T-helper 17 cell (primary cell): ENCODE measurements at places on chromosomes 12 and 14.

DNA sequence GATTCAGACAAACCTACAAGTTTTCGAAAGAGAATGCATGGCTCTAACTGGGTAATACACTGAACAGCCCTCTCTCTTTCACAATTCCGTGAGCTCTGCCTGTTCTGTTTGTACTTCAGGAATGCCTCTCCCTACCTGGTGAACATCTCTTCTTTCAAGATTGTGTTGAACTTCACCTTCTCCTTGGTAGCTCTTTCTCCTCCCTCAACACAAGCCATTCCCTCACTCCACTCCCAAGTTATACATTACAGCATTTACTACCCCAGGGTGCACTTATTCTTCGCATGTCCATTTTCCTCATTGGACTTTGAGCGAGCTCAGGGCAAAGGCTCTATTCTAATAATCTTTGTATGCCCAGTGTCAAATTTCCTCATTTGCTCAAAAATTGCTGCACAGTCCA lies 28.3 kb downstream of the NRDE2 start:
- DNase-seq: no peak

DNA sequence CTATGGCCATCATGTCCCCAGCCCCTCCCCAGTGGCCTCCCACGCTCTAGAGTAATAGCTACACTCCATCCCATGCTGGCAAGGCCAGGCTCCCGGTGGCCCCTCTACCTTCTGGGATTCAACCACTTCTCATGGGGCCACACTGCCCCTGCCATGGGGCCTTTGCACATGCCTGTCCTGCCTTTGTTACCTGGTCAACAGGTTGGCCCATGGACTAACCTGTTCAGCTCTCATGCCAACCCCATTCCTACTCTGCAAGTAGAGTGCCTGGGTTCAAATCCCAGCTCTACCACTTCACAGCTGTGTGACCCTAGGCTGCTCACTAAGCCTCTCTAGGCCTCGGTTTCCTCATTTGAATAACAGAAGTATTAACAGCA lies 98.5 kb downstream of the RFLNA start:
- DNase-seq: no peak

DNA sequence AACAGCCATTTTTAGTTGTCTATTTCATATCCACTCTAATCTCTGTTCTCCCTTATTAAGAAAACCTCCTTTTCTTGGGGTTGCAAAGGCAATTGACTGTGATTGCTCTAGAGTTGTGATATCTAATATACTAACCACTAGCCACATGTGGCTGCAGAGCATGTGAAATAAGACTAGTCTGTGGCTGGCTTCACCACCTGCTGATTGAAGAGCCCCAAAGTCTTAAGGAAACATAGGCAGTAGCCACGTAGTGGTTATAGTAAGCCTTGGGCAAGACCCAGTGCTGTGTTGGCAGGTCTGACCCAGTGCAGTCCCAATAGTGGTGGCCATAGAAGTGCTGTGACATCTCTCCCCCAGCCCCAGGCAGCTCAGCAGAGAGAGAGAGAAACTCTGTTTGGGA lies 28.4 kb upstream of the ATP2B1 start:
- DNase-seq: no peak

- DNase-seq: no peak
Observed at GRCh38 chr12:68352067-68352466, 19.9 kb upstream of the MDM1 start.

GRCh38 chr12:115452751-115453281 lies 768.8 kb upstream of the TBX3 start:
- DNase-seq: no peak

- no peak for DNase-seq
Observed at GRCh38 chr12:108526482-108527165, 11.5 kb downstream of the FICD start.

DNA sequence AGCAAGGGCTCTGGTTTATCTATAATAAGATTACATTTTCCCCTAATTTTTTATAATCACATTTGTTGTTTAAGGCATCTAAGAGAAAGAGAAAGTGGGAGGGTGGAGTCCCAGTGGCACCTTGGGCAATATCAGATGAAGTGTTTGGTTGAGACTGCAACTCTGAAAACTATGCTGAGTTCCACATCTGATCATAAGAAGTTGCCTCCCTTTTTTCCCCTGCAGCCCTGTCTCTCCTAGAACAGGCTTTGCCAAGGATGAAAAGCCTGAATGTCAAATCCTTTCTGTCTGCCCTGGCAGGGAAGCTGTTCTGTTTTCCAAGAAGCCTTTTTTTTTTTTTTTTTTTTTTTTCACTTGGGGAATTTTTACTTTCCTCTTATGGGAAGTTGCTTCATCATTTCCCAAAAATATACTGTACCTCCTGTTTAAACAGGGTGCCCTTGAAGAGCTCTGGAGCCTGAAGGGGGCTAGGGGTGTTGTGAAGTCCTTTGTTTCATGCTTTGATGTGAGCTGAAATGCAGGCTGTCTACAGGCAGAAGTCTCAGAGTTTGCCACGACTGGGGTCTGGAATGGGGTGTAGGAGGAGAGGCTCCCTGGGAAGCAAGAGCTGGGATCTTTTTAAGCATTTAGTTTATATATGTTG lies 71.3 kb downstream of the SUSD6 start:
- no peak for DNase-seq

- DNase-seq: no peak
Observed at GRCh38 chr12:95851606-95852005, 7.1 kb upstream of the SNRPF start.

DNA sequence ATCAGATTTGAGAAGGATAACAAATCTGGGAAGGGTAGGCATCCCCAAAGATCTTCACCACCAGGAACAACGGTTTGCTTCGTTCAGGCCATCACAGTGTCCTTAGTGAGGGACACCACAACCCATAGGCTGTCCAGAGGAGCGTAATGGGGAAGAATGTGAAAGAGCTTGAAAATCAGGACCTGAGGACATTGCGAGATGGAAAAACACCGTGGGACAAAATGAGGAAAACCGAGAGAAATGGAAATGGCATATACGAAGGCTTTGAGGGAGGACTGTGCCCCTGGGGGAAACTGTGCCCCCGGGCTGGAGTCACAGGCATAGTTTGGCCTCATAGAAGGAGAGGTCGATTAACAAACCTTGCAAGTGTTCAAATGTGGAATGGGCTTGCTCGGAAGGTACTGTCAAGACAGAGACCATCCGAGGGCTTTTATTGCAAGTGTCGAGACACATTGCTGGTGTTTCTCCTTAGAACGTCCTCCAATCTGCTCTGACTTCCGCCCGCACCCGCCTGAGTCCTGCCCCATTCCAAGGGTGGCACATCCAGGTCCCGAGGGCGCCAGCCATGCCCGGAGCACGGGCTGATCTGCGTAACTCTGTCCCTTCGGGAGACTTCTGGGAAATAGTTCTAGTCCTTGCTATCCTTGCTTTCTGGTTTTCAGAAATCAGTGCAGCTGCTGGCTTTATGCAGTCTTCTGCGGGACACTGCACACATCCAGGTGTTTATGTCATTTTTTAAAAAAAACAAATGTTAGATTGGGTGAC lies 885 bp upstream of the PALS1 start:
- DNase-seq: peak; percentile 24

GRCh38 chr12:75337905-75338304 lies 3.4 kb downstream of the GLIPR1L1 start:
- DNase-seq: no peak

DNA sequence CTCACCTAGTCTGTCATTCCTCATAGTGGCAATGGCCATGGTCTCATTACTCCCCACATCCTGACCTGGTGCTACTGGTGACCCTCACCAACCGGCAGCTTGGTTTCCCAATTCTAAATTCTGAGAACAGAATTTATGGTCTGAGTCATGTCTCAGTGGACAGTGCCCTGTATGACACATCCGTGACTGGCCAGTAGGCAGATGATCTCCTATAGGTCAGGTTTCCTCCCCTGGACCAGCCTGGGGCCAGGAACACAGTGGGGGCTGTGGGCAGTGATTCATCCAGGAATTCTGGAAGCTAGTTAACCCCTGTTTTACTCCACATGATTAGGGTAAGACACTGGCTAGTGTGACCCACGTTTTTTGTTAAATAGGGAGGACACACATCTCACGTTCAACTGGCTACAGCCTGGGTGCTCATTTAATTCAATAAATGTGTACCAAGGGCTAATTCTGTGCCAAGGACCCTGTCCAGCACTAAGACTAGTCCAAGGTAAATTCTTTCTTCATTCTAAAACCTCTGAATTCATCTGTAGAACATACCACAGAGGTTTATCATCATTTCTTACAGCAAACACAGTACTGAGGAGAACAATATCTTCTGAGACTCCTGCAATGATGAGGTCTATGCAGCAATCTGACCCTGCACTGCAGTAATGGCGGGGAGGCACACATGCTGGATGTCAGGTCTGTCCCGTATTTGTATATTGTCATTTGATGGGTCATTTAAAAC lies 249.6 kb upstream of the TBX3 start:
- no peak for DNase-seq

DNA sequence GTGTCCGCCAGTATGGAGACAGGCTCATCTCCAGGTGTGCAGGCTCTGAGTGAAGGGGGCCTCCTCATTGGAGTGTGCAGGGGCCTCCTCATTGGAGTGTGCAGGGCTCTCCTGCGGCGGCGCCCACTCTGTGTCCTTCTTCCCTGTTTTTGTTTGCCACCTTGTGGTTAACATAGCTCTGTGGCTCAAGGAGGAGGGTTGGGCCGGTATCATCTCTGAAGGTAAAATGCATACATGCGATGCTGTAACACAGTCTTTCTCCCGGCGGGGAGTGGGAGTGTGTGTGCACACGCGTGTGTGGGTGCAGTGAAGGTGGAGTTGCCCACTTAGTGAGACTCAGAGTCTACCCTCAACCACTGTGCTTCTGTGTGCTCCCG lies 429.4 kb downstream of the ZFP36L1 start:
- no peak for DNase-seq

GRCh38 chr12:6084261-6084968 lies 40.1 kb downstream of the VWF start:
- DNase-seq: no peak

DNA sequence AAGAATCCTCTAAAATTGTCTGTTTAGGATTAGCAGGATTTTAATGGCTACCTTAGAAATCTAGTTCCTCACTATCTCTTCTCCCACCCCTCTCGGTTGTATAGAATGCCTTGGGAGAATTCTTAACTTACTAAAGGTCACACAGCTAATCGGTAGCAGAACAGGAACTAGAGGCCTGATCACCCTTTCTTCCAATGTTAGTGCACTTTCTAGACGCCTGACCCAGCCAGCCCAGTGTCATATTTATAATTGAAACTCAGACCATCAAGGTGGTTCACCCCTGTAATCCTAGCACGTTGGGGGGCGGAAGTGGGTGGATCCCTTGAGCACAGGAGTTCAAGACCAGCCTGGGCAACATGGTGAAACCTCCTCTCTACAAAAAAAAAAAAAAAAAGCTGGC lies 1.7 kb downstream of the TIGAR start:
- DNase-seq: no peak

DNA sequence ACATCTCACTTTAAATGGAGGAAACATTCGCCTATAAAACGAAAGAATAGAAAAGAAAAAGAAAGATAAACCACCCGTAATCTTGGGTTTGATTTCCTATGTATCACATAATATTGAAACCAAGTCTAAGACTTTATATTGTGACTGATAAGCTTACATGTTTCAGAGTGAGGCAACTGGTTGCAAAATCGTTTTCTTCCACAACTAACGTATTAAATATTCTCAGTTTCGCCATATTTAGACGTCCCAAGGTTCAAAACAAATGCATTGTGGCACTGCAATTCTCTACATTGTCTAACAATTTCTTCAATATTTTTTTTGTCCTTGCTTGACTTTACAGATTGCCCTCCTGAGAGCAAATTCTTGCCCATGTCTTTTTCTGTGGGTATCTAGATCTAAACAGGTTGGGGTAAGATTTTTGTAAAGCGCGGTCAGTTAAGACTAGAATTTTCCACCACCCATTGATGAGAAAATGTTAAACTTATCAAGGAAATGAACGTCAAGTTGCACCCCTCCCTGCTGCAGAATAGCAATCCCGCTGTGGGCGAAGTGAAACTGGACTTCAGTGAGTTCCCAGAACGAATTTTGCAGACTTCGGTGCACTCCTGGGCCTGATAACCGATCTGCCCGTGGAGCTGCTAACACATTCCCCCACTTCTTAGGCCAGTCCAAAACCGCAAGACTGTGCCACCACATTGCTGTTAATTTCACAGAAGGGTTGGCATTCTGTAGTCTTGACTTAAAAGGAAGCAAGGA lies 2.7 kb downstream of the TBX3 start:
- DNase-seq: no peak

DNA sequence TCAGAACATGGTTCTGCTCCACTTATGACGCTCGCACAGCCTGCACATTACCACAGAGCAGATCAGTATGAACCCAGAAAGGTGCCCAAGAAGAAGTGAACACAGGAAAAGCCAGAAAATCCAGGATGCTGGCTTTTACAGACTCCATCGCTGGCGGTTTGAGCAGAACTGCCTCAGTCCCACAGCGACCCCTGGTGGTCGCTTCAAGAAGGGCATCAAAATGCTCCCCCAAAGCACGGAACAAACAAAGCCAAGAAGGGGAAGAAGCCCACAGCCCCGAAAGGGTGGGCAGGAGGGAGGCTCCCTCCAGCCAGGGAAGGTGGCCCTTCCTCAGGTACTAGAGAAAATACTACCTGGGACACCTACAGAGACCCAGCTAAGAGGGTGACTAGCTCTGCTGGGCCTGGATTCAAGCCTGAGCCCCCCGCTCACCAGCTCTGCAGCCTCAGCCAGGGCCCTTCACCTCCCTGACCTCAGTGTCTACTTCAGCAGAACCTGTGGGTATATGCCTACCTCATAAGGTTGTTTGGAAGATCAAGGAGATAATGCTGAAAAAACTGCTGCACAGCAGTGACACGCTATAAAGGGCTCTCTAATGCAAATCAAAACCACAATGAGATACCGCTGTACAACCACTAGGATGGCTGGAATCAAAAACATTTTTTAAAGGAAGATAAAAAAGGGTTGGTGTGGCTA lies 98.1 kb downstream of the NCOR2 start:
- DNase-seq: no peak

DNA sequence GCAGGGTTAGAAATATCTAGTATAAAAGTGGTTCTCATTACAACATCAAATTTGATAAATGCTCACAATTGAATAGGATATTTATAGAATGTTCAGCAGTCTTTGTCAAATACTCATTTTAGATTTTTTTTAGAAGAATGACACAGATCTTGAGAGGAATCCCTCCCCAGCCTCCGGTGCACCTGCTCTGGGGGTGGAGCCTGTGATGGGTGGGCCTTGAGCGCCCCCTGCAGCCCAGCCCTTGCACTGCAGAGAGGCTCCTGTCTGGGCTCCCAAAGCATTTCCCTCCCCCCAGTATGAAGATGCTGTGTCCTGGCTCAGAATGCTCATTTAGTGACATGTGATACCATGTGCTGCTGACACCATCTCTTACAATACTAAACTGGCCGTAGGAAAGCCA lies 792.3 kb downstream of the TMEM121 start:
- no peak for DNase-seq

GRCh38 chr12:107079172-107080011 lies 14.0 kb downstream of the CRY1 start:
- no peak for DNase-seq

- no peak for DNase-seq
Observed at GRCh38 chr14:88515499-88516221, 39.1 kb downstream of the PTPN21 start.
